SIG-M5 (cell line): ENCODE measurements at places on chromosomes 13 and 19.

GRCh38 chr13:46405457-46405856, 18.4 kb upstream of the RUBCNL start:
- no peak for DNase-seq

- DNase-seq, result no peak
Observed at GRCh38 chr19:39823686-39824085, 10.3 kb downstream of the DYRK1B start.

GRCh38 chr19:51803519-51803918, 8.6 kb downstream of the FPR3 start:
- no peak for DNase-seq

DNA sequence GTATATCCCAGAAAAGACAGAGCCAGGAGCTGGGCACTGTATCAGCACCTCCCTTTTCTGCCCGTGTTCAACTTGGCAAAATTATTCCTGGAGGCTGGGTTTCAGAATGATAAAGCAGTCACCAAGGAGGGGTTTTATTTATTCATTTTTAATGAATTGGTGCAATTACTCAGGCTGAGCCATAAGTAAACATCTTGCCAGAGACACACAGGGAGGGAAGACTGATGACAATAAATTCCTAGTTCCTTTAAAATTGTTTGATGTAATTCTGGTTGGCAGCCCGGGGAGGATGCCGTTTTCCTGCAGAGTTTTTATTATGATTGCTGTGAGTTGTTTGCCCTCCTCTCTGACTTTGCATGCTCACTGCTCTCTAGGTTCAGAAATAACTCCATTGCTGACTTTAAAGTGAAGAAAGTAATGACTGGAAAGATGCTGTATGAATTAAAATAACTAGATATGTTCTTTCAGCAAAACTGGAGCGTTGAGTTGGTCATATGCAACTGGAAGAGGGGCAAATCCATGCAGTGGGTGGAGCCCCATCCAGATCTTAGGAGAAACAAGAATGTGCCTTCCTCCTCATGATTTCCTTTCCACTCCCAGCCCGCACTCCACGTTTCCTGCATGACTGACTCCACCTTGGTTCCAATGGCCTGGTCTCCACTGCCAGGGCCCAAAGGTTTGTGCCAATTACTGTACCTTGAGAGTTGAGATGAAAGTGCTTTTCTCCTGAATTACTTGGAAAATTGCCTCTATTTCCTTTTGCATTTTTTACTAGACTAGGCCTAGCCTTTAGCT, 182.1 kb downstream of the RFC3 start:
- DNase-seq, result no peak

GRCh38 chr13:46855664-46856063, 41.2 kb downstream of the HTR2A start:
- no peak for DNase-seq

- no peak for DNase-seq
Observed at GRCh38 chr13:78194904-78195639, 276.4 kb upstream of the EDNRB start.

- DNase-seq, result no peak
Observed at GRCh38 chr13:86882835-86883234, 788.3 kb upstream of the SLITRK5 start.
